Thoracic aorta (tissue), 2 donors: ENCODE measurements at places on chromosomes 13 and 19.

DNA sequence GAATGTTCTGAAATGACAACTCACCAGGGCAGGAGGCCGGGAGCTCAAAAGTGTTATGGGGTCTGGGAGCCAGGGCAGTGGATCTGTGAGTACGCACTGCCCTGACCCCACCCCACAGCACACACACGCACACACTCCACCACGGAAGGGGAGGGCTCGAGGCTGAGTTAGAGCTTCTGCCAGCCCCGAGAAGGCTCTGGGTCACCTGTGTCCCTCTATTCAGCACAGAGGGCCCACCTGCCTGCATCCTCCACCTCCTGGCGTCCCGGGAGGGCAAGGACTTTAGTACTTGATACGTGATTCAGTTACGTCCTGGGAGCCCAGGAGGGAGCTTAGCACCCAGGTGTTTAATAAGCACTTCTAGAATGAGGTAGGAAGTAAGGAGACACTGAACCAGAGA lies 190.0 kb upstream of the GPR12 start:
- H3K4me1 ChIP-seq: peaks cover 8% of the 10 kb centered on the region
- no peak overlapping the region for H3K4me3 ChIP-seq
- H3K36me3 ChIP-seq: no peaks in the 10 kb centered on the region

- no peak overlapping the region for H3K27ac ChIP-seq
- H3K36me3 ChIP-seq: peaks cover 45% of the 10 kb centered on the region
- H3K4me3 ChIP-seq: no peak overlapping the region
- no peak for DNase-seq
Measured at GRCh38 chr19:55047951-55048350, 9.9 kb upstream of the GP6 start.

- no peak overlapping the region for H3K27ac ChIP-seq
- H3K27me3 ChIP-seq: no peaks in the 10 kb centered on the region
- no peaks in the 10 kb centered on the region for H3K36me3 ChIP-seq
Measured at GRCh38 chr13:93254775-93255174, 28.2 kb downstream of the GPC6 start.

DNA sequence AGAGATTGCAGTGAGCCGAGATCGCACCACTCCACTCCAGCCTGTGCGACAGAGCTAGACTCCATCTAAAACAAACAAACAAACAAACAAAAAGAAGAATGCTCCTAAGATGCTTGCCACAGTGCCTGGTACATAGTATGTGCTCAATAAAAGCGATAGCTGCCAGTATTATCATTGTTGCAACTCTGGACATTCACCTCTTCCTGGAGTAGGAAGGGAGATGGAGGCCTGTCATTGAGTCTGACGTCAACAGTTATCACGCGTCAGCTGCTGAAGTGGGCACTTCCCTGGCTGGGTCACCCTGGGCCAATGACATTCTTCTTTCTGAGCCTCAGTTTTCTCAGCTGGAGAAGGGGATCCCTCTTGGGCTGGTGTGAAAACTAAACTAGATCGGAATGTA lies 4.2 kb upstream of the PLAUR start:
- no peak overlapping the region for H3K4me3 ChIP-seq
- no peaks in the 10 kb centered on the region for H3K27me3 ChIP-seq

DNA sequence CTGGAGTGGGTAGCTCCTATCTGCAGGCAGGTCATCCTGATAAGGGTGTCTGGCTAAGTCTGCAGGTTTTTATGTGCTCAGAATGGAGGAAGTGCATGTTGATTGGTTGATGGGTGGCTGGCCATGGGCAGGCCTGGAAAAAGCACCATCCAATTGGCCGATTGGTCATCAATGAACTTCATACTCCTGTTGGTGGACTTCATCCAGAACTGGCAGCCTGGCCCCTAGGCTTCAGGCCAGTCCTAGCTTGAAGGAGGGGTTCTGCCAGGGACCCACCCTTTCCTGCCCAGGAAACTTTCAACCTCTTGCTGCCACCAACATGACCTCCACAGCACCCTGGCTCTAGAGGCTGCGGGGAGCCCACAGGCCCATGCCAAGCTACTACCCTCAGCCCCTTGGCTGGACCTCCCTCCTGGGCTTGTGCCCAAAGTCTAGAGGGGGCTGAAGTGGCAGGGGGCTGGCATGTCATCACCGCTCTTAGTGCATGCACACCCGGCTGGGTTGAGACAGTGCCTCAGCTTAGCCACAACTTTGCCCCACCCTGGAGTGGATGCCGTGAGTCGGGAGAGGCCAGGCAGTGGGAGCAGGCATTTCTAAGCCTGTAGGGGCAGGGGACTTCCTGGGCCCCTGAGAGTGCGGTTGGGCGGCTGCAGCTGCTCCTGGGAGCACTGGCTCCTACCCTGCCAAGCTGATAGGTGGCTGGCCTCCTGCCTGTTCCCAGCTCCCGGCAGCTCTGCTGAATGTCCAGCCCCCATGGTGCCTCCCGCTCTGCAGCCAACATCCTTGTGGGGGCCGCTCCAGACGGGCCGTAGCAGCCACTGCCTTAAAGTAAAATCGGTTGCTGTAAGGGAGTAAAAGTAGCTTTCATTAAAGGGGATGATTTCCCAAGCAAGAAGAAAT lies 13.2 kb downstream of the DNAJC15 start:
- DNase-seq: no peak
- no peaks in the 10 kb centered on the region for H3K36me3 ChIP-seq
- H3K4me3 ChIP-seq: peak overlapping the region; percentile 21
- no peaks in the 10 kb centered on the region for H3K27me3 ChIP-seq
